CD4-positive, alpha-beta T cell treated with Interleukin-6 for 4 hours (primary cell): ENCODE measurements at places on chromosomes 2 and 18.
A peak's percentile ranks its signal among the peaks of the same experiment; 100 is the strongest.

- DNase-seq, result no peak
Measured at GRCh38 chr2:110785439-110785838, 53.1 kb downstream of the ACOXL start.

DNA sequence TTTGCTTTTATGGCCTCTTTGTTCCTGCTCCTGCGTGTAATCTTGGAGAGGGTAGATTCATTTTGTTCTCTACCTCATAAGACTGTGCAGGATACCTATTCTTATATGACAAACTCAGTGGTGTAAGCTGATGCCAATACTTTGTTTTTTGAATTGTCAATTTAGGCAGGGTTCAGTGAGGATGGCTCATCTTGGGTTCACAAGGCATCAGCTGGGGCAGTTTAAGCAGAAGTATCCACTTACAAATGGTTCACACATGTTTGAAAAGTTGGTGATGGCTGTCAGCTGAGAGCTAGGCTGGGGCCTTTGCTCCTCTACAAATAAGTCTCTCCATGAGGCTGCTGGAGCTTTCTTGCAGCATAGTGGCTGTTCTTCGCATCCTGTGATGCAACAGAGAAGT is 920.6 kb upstream of the PIK3C3 start:
- no peak for DNase-seq

DNA sequence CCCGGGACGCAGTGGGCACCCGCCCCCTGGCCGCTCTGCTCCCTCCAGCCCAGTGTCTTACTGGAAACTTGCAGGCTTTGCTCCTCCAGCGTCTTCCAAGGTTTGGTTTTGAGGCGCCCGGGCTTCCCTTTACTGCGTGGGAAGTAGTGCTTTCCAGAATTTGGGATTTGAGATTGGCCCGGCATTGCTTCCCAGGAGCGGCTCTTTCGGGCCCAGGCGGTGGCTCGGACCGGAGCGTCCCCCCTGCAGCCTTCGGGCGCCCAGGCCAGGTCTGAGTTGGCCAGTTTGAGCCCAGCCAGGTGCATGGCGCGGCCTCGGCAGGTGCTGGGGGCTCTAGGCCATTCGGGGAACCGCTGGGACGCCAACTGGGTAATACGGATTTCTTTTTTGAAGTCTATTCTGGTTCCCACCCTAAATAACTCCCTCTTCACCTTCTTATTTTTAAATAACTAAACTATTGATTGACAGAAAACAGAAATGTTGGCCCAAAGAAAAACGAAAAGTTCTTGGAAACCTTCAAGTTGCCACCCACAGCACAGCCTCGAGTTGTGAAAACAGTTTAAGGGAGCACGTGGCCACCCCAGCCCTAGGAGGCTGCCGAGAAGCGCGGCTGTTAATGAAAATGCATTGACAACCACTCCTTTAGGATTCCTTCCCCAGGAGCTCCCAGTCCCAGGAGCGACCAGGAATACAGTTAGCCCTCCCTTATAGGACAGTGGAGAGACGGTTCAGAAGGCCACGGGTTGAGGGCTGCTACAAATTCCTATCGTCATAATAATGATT is 766 bp downstream of the SNTG2 start:
- DNase-seq, result no peak

- DNase-seq, result peak; percentile 57
Measured at GRCh38 chr18:21112140-21112473, 494 bp upstream of the ROCK1 start.

DNA sequence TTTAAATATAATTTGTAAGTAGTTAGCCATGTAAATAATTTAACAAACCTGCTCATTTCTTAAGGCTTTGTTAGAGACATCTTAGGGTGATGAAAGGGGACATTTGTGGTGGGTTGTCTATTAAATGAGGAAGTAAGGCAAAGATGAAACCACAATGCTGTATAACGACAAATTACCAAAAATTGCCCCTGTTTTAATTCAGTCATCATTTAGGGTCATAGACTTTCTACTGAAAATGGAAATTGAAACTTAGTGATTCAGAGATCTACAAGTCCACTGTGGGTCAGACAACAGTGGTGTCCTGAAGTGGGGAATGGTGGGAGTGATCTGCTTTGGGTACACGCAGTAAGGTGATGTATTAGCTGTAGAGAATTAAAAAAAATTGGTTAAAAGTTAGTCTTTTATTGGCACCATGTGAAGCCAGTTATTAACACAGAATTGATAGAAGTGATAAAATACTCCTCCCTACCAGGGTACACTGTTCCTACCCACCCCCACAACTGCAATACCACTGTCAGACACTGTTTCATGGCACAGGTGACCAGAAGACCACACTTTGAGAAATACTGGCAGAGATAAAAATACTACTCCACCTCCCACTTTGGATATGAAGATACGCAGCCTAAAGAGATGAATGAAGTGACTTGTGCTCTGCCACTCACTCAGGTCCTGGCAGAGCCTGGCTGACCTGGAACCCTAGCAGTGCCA is 13.4 kb downstream of the CERS6 start:
- no peak for DNase-seq
